Right lung (tissue), 10 donors: ENCODE measurements at places on chromosomes 2 and 18. TPM values are rescaled to one million over a fixed set of nuclear protein-coding genes. Genes with fewer than 3 reads are reported as not detected.
A peak's percentile ranks its signal among the peaks of the same experiment; 100 is the strongest.

The CCDC74B gene
- polyA plus RNA-seq: 4.0 TPM

GRCh38 chr2:61249521-61250071, 87.6 kb downstream of the C2orf74 start:
- no peak for DNase-seq

The MAP3K19 gene
- 3.2 TPM for polyA plus RNA-seq

- DNase-seq: no peak
Observed at GRCh38 chr2:171963198-171963597, 36.6 kb upstream of the METAP1D start.

DNA sequence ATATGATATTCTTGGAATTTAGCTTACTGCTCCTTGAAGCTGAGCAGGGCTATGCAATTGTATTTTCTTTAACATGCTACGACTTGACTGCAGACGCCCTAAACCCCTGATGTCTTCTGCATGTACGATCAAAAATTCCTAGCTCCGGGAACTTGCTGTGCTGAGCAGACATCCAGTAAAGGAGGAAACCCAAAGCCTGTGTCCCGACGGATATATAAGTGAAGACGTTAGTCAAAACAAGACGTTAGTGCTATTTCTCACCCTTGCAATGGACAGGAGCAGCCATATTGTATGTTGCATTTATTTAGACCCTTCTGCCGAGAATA, 51.5 kb downstream of the SETBP1 start:
- DNase-seq: no peak

DNA sequence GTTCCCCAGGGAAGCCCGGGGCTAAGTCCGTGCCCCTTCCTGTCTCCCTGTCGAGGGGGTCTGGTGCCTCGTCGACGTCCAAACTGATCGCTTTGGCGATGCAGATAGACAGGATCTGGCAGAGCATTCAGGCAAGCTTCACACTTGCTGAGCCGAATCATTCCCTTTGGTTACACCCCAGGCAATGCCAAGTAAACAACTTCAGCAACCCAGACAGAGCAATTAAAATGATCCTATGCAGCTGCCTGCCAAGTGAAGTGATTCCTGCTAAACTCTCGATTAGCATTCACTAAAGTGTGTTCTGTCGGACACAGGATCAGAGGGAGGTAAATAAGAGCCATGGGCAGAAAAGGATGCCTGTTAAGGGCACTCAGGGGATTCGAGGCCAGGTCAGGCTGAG, 108.2 kb upstream of the RAB12 start:
- no peak for DNase-seq

The MYO1B gene
- polyA plus RNA-seq: 191 TPM

GRCh38 chr18:58584200-58585127, 44.4 kb downstream of the ALPK2 start:
- no peak for DNase-seq

The ASIC4 gene
- polyA plus RNA-seq: 0.06 TPM

The BOK gene
- polyA plus RNA-seq: 24.1 TPM

- DNase-seq: no peak
Observed at GRCh38 chr2:180328795-180329422, 321.8 kb upstream of the CWC22 start.

The PSD4 gene
- 19.2 TPM for polyA plus RNA-seq

DNA sequence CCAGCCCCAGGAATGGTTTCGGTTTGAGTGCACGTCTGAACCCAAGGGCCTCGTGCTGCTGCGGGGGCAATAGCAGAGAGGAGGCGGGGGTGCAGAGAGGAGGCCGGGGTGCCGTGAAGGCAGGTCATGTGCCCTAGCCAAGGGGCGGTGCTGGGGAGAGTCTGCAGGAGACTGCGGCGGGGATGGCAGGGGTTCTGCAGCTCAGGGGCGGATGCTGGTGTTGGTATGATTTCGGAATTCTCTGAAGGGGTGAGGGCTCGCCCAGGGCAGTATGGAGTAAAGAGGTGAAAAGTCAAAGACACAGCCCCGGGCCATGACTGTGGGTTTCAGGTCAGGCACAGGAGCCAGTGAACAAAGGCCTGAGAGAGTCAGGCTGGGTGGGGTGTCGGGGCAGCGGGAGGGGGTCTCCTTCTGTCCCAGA, 186.5 kb upstream of the HDAC4 start:
- no peak for DNase-seq

GRCh38 chr2:72727356-72727755, 98.5 kb downstream of the EXOC6B start:
- DNase-seq: no peak

DNA sequence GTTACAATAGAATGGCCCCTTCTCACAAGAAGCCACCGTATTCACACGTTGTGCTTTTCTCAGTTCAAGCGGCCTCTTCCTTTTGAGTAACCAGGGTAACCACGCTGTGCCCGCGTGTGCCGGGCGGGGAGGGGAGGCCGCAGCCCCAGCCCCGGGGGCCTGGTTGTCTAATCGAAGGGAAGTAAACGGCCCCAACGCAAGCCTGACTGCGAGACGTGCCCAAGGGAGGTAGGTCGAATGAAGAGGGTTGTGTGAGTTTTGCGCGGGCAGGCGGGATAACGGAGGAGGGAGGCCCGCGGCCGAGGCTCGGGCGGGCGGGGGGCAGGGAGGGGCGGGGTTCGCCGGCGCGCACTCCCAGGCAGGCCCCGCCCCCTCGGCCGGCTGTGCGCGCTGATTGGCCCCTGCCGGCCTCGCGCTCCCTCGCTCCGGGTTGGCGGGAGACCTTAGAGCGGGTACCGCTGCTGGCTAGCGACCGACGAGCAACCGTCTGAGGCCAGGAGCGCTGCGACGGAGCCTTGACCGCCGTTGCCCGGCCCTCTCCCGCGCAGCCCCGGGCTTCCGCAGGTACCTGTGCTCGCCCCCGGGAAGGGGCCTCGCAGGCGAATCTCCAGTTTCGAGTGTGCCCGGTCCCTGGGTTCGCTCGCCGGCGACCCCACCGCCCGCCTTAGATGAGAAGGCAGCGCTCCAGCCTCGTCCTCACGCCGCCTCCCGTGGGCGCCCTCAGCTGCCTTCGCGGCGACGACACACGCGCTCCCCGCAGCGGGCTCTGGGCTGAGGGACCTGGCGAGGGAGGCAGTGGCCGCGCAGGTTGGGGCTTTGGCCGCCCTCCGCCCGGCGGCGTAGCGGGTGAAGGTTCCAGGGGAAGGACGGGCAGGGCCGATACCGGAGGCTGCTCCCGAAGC, at the start of gene SPDYA:
SPDYA (plus strand) TSS at position 451 of the 902 bp plus-strand sequence. CDS start 5,181 bp downstream, outside the sequence.
- DNase-seq: peak; percentile 23

The SCN3A gene
- 1.0 TPM for polyA plus RNA-seq

DNA sequence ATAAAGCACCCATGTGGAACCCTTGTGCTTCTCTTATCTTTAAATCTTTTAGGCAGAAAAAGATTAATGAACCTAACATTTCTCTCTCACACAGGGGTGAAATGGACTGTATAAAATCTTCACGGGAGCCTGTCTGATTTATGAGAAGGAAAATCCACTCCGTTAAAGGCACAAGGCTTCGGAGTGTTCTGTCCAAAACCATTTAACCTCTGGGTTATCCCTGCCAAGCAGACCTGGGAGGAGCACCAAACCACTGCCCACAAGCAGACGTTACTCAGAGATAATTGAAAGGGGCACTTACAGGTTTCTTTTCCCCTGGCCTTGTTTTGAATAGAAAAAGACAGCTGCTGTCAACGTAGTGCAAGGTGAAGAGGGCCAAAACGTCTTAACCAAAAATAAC, 184.4 kb upstream of the DOK6 start:
- DNase-seq: no peak

The SH3RF3 gene
- polyA plus RNA-seq: 6.7 TPM

GRCh38 chr18:7197854-7198253, 33.0 kb upstream of the LRRC30 start:
- no peak for DNase-seq

DNA sequence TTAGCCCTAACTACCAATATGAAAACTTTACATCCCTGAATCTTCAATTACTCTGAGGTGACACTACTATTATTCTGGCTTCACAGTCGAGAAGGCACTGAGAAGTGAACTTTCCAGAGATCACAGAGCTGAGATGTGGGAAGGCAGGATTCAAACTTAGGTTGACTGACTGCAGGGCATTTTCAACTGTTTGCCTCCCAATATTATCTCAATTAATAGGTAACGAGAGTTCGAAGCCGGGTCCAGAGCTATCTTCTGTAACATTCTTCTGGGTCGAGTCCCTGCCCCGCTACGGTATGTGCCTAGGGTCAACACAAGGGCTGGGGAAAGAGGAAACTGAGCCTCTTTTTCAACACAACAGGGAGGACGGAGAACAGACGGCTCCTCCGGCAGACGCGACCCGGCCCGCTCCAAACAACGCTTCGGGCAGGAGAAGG, 740 bp downstream of the CHMP3 start:
- no peak for DNase-seq

DNA sequence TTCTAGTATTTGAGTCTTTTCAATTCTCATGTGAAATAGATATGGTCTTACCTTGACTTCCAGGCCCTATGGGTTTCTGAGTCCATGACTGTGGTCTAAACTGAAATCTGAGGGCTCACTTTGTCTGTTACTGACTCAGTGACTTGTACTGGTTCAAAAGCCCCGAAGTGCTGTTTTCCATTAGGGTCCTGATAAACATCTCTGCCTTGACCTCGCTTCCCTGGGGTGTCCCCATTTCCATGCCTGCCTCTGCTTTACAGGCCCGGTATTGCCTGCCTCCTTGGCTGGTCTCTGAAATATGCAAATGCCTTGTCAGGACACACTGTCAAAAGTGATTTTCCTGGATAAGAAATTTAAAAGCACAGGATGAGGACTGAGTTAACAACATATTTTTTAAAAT, 538.8 kb downstream of the SOCS6 start:
- no peak for DNase-seq

- no peak for DNase-seq
Observed at GRCh38 chr2:196515051-196515450, 124.5 kb upstream of the CCDC150 start.

The RFX8 gene
- 1.1 TPM for polyA plus RNA-seq

The PRSS56 gene
- not detected for polyA plus RNA-seq

GRCh38 chr2:26605195-26605998, 35.8 kb downstream of the CIB4 start:
- DNase-seq: peak; percentile 51

The LINC00305 gene
- 0.49 TPM for polyA plus RNA-seq

The DYNAP gene
- not detected for polyA plus RNA-seq

DNA sequence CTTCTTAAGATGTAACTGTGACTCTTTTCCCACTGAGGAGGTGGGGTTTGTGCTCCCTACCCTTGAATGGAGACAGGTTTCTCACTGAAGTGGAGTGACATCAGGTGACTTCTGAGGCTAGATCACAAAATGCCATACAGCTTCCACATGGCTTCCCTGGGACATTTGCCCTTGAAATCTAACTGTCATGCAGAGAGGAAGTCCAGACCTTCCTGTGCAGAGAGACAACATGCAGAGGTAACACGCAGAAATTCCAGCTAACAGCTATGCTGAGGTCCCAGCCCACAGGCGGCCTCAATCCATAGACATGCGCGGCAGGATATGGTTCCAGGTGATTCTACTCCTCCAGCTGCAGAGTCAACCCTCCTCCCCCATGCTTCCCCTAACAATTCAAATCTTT, 119.0 kb downstream of the TRIB2 start:
- DNase-seq: no peak

The PIEZO2 gene
- 177 TPM for polyA plus RNA-seq

The ACTR2 gene
- 152 TPM for polyA plus RNA-seq

DNA sequence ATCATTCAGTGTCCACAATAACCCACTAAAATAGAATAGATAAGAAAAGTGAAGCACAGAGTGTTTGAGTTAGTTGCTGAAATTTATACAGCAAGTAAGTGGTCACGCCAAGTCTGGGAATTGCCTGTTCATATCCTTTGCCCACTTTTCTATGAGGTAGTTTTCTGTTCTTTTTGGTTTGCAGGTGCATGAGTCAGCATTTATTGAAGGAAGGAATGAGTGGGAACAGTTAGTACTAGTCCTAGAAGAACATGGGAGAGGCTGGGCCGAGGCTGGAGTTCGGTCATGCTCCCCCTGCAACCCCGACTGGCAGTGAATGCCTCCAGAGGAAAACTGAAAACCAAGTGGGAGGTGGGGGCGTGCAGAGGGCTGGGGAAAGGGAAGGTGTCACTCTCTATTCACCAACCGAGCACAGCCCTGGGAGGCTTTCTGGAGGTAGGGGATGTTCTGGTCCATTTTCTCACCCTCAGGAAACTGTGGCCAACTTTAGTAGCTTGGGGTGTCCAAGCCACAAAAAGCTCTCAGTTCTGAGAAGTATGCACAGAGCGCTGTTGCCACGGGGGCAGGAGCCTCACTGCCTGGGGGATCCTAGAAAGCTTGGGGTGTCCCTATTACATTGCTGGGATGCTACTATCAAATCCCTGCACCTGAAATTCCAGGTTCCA, 41.4 kb downstream of the FOSL2 start:
- no peak for DNase-seq

- DNase-seq: peak; percentile 45
Observed at GRCh38 chr2:207164006-207164831, 1.5 kb downstream of the KLF7 start.

DNA sequence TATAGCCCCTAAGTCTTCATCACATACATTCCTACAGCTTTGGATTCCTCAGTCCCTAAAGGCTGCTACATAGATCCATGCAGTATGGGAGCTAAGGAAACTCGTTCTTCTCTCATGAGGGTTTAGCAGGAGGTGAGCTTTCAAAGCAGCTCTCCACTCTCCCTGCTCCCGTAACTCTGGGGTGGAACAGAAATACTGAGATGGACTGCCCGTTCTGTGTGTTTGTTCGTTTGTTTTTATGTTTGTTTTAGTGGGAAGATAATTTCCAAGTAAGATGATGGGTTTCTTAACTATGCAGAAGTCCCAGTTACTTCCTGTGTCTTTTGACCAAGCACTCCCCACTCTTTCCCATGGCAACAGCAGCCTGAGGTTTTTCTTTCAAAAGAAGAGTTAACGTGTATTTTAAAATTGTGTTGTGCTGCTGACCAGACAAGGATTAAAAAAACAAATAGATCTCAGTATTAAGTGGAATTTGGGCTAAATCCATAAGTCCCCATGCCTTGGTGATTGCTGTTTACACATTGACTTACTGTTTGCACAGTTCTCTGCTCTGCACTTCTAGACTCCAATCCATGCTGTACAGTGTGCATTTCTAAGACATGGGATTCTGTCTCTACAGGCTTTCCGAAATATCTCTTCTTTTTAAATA, 156.4 kb upstream of the SH3BP4 start:
- DNase-seq: no peak

The LYPD6 gene
- polyA plus RNA-seq: 16.9 TPM

- no peak for DNase-seq
Observed at GRCh38 chr2:25266399-25266798, 75.3 kb downstream of the DNMT3A start.

- DNase-seq: no peak
Observed at GRCh38 chr18:48892146-48892855, 58.5 kb downstream of the SMAD7 start.

DNA sequence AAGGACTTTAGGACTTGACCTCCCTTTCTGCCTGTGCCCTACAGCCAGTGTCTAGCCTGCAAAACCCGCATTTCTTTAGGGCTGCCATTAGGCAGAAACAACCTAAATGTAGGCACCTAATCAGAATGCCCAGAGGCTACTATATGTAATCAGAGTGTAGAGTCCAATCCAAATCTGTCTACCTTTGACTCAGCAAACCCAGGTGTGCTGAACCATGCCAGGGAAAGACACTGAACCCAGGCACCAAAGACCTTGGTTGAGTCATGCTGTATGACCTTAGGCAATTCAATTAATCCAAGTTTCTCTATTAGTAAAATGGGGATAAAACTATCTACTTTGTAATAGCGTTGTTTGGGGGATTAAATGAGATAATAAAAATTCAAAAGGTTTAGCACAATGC, 20.7 kb downstream of the CAPN14 start:
- no peak for DNase-seq

The SPC25 gene
- polyA plus RNA-seq: 21.0 TPM

GRCh38 chr18:413233-413632, 87.3 kb downstream of the COLEC12 start:
- no peak for DNase-seq
